ENCODE measurements at places on chromosomes 4 and X. TPM values are rescaled to one million over a fixed set of nuclear protein-coding genes. Genes with fewer than 3 reads are reported as not detected.

- DNase-seq, result no peak
Measured at GRCh38 chrX:3346501-3347259, at the start of gene MXRA5. Gene MXRA5 (minus strand): TSS chrX:3346652. CDS start chrX:3343833, 2,819 bp downstream.

DNA sequence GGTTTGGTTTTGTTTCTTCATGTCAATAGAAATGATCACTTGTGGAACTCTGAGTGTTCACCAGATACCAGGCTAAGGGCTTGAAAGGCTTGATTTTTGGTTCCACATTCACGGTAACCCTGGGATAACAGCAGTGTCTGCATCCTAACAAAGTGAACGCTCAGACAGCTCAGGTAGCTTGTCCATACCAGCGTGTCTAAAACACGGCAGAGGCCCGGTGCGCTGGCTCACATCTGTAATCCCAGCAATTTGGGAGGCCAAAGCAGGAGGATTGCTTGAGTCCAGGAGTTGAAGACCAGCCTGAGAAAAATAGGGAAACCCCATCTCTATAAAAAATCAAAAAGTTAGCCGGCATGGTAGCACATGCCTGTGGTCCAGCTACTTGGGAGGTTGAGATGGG, 49.0 kb downstream of the HTRA3 start:
- no peak for DNase-seq

DNA sequence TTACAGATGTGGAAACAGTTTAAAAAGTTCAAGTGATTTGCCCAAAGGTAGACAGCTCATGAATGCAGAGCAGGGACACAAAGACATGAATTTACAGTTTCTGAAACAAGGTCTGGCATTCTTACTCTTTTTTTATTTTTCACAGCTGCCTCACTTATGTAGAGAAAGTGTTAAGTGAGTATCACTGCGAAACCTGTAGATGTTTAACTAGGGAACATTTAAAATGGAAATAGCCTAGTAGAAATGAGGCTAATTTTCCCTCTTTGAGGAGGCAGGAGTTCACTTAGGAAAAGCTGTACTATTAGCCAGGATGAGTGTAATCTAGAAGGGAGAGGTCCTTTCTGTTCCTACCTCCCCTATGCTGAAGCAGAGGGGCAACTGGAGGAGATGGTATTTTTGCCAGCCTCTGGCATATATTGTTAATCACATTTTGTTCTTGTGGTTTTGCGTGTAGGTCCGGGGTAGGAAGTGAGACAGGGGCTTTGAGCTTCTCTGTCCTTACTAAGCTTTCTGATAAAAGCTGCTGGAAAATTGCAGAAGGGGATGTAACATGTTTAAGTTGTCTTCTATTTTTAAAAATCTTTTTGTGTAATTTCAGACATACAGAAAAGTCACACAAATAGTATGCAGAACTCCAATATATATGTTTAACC, 492.8 kb upstream of the NR3C2 start:
- no peak for DNase-seq

- DNase-seq, result no peak
Measured at GRCh38 chr4:6509587-6509986, 37.2 kb upstream of the PPP2R2C start.

Gene NKRF
- total RNA-seq, result 17.1 TPM

Gene TMEM131L
- 44.8 TPM for total RNA-seq

Gene TAF7L
- 0.11 TPM for total RNA-seq
